Occipital lobe (tissue), 3 donors: ENCODE measurements at places on chromosomes 6 and 20.

- DNase-seq: no peak
Measured at GRCh38 chr6:155265843-155266535, 2.2 kb downstream of the CLDN20 start.

DNA sequence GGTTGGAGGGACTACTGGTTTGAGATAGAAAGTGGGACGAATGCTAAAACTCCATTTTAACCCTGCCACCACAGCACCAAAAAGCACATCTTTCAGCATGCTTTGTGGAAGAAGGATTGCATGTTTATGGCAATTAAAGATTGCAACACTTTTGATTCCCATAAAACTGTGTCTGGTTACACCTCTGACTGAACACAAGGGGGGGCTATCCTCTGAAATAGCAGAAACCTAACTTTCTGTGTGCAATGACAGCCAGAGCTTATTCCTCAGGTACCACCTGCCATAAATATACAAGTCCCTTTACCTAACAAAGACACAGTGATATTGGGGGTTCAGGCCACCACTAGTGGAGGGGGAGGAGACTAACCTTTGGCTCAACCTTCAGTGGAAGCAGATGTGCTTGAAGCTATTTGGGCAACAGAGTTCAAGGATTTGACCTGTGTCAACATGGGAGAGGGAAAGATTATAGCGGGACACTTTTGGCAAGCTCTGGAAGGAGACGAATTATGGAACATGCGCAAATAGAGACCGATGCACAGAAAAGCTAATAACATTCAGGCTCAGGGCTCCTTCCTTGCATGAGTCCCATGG lies 9.6 kb upstream of the PLG start:
- no peak for DNase-seq

DNA sequence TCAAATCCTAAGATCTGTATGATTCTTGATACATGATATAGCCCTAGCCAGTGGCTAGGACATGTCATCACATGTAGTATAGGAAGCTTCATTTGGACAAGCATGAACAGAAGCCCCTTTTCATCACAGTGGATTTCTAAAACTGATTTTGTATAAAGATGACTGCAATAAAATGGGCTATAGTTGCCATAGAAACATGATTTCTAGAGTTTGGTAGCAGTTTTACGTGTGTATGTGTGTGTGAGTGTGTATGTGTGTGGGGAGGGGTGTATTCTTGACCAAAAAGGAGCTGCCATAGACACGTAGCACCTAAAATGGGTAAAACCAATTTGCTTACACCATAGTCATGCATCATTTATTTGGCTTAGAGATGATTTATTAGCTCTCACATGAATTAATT lies 200.5 kb upstream of the CNR1 start:
- DNase-seq: no peak

- no peak for DNase-seq
Measured at GRCh38 chr20:46741924-46742668, 32.6 kb downstream of the SLC2A10 start.

- no peak for DNase-seq
Measured at GRCh38 chr6:34044945-34045595, 100.8 kb downstream of the GRM4 start.

DNA sequence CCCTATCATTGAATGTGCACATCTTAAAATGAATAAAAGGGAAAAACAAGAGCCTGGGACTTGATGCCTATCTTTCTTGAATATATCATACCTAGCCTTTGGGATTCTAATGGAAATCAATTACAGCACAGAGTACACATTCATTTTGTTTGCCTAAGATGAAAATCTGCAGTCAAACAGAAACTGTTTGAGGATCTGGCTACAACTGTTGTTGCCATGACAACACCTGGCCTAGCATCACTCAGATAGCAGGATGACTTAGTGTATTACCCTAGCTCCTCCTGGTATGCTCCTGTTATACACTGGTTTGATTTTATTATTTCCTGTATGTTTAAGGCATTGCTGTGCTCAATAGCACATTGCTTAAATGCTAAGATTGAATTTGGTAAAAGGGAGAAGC lies 71.5 kb upstream of the LAMP5 start:
- no peak for DNase-seq

DNA sequence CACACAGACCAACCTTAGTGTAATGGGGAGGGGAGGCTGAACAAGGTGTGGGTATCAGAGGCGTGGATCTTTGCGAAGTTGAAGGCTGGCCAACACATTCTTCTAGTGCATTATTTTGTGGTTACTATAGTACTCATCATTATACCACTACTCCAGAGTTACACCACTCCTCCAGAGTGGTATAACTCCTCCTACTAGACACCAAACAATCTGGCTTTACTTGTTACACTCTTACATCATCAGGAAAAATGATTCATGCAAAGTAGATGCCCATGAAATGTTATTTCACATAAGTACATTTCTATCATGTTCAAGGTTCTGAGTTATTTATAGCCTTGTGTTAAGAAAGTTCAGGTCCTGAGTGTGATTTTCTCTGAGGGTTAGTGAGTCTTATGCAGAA lies 443.1 kb upstream of the OPRM1 start:
- DNase-seq: no peak

GRCh38 chr6:113846577-113846976 lies 10.6 kb upstream of the MARCKS start:
- no peak for DNase-seq

DNA sequence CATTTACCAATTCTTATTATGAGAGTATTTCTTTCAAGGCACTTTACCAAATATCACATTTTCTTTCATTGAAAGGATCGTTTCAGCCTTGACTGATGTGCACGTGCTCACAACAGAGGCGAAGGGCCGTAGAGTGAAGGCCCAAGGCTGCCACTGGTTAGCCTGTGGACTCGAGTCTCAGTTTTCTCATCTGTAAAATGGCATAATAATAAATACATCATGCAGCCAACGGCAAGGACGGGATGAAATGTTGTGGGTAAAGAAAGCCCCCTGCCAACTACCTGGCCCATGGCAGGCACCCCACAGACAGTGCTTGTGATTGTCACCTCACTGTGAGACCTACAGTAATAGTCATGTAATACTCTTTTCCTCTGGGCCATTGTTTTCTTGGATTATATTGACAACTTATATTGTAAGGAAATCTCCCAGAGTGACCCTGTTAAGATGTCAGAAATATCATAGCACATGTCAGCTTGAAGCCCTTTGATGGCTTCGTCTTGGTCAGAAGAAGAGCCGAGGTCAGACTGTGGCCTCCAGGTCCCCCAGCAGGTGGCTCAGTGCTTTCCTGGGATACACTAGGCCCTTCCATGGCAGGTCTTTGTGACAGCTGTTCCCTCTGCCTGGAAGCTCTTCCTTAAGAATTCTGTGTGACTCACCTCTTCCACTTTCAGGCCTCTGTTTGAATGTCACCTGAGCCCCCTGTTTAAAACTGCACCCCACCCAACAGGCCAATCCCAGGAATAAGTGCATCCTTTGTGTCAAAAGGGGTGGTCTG lies 36.3 kb downstream of the FAM50B start:
- DNase-seq: no peak

GRCh38 chr20:57568088-57568896 lies 7.4 kb downstream of the PCK1 start:
- DNase-seq: no peak

GRCh38 chr6:91080871-91081270 lies 494.0 kb upstream of the MAP3K7 start:
- no peak for DNase-seq
